ENCODE measurements at places on chromosomes 3 and 15.

DNA sequence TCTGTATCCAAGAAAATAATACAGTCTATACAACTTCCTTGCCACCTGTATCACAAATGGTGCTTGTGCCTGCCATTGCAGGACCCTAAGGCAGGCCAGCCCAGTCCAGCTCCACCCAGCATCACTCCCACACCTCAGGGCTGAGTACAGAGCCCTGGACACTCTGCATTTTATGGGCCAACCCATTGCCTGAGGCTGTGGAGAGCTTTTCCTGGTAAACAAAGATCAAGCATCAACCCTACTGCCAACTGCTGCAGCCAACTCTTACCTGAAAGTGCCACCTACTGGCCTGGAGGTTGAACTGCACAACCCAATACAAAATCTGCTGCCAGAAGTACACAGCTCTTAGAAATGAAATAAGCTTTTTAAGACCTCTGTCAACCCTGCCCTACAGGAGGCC lies 1082.2 kb downstream of the NAALADL2 start:
- DNase-seq, result no peak

- DNase-seq, result no peak
Observed at GRCh38 chr3:14740983-14741382, 66.0 kb downstream of the C3orf20 start.

- DNase-seq, result no peak
Observed at GRCh38 chr3:154900816-154901215, 179.3 kb upstream of the MME start.

GRCh38 chr3:8709801-8710507 lies 23.6 kb upstream of the CAV3 start:
- DNase-seq, result no peak

DNA sequence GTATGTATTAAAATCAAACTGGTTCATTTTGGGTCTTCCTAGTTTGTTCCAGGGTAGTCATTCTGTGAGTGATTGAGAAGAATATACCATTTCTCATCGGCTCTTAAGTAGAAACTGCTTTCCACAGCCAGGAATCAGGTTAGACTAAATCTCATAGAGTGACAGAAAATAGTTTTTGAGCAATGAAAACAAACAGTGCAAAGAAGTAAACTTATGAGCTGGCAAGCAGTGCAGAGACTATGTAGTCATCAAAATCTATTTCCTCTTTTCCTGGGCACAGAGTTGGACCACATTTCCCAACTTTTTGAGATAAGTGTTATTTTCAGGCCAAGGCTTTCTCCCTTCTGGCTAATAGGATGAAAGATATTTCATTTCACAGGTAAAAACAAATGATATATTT lies 66.5 kb downstream of the UBE3A start:
- DNase-seq, result no peak

- DNase-seq, result no peak
Observed at GRCh38 chr3:19485267-19485666, 337.0 kb downstream of the KCNH8 start.

GRCh38 chr3:187957582-187957981 lies 196.4 kb upstream of the LPP start:
- DNase-seq, result no peak

GRCh38 chr3:2995195-2995594 lies 115.0 kb downstream of the IL5RA start:
- DNase-seq, result no peak

DNA sequence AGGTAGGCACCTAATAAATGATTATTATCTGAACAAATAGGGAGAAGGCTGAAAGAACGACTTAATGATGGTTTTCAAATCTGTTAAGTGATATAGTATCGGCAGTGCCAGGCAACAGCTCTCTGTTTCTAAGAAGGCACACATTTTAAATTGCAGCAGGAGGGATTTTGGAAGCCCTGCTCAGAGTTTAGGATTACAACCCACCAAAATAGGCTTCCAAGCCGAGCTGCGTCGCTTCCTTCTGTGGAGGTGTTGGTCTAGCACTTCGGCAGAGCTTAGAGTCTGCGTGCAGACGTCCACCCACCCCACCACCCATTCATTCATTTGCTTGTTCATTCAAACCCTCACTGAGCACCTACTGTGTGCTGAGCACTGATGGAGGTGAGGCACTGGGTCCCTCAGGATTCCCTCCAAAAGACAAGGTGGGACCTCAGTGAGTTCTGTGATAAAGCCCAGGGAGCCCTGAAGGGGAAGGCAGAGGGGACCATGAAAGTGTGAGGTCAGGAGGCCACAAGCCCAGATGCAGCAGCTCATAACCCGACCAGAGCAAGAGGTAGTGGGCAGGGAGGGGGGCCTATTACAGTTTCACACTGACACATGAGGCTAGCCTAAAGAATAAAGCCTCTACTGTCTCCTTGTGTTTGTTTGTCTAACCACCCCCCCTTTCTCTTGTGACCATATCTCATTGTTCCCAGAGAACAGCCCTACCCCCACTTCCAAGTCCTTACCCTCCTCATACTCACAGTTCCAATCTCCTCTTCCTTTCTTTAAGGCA lies 8.9 kb downstream of the ADCY5 start:
- DNase-seq, result no peak

DNA sequence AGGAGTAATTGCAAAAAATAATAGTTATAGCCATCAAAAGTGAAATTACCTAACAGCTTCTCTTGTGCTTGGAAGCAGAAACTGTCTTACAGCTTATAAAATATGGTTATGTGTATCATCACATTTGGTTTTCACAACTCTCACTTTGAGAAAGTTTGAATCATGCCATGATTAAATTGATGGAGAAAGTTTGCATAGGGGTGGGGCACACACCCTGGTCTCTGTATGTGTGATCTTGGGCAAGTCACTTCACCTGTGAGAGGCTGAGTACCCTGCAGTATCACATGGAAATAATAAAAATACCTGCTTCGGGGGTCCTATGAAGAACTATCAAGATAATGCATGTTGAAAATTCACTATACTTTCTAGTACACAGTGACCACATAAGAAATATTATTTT lies 471.4 kb downstream of the RAP2B start:
- DNase-seq, result no peak

DNA sequence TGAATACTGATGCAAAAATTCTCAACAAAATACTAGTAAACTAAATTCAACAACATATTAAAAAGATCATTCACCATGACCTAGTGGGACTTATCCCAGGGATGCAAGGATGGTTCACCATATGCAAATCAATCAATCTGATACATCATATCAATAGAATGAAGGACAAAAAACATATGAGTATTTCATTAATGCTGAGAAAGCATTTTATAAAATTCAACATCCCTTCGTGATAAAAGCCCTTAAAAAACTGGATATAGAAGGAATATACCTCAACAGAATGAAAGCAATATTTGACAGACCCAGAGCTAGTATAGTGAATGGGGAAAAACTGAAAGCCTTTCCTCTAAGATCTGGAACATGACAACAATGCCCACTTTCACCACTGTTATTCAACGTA lies 43.0 kb upstream of the FBN1 start:
- no peak for DNase-seq

- DNase-seq, result no peak
Observed at GRCh38 chr15:69219690-69220089, 59.3 kb downstream of the GLCE start.

GRCh38 chr15:58357529-58358476 lies 74.0 kb upstream of the LIPC start:
- DNase-seq, result no peak

- DNase-seq, result no peak
Observed at GRCh38 chr3:11201251-11202019, 47.1 kb downstream of the HRH1 start.

DNA sequence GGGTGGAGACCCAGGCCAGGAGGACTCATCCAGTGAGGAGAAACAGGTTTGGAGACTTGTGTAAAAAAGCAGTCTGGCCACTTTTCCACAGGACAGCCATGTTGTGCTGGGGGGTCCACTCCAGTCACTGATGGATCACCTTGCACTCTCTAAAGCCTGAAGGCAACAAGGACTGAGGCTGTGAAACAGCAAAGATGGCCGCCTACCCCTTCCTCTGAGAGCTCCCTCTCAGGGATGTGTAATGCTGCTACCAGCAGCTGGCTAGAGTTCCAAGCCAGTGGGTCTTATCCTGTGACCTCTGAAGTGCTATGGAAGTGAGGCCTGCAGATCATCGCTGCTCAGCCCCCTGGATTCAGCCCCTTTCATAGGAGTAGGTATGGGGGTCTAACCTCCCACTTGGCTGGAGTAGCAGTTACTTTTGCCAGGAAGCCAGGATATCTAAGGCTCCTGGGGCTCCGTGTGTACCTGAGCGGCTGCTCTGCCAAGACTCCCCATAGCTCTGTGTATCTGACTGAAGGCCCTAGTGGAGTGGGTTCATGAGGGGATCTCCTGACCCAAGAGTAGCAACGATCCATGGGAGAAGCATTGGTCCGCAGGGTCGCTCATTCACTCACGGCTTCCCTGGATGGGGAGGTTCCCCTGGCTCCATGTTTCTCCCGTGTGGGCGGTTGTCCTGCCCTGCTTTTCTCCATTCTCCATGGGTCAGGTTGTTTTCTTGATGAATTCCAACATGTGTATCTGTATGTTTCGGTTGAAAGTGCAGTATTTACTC lies 69.9 kb upstream of the TNFSF10 start:
- DNase-seq, result no peak

DNA sequence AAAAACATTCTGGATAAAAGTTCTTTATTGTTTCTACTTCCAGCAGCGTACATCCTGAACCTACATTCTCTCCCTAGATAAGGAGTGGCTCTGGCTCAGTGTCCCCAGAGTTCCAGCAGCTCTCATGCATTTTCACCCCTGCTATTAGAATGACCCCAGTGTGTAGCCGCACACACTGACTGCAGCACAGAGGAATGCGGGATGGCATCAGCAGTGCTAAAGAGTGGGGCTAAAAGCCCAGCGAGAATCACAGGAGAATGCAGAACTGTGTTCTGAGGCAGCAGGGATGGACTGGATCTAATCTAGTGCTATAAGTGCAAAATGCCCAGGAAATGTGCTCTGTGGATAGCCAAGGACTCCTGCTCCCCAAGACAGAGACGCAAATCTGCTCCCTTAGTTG lies 66.4 kb upstream of the TJP1 start:
- DNase-seq, result no peak

DNA sequence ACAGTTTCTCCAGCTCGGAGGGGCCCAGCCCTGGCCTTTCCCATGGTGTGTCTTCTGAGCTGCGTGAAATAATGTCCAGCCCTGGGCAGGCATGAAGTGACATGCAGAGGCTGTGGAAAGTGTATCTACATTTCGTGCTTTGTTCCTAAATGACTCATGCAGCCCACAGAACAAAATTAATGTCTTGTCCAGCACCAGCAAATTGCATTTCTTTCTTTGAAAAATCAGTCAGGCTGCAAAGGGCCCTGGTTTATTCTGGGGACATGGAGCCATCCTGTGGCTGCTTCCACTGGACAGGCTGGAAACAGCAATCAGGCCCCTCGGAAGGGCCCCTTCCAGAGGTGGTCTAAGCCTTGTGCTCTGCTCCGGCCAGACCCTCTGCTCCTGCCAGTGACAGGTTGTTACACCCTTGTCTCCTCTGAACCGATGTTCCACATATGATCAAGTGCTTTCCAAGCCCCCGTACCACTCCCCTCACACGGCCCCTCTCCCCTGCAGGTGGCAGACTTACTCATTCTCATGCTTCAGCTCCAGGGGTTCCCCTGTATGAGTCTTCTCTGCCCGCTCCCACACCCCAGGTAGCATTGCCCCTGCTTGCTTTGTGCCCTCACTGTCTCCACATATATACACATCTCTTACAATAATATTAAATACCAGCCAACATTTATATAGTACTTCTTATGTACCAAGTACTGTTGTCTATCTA lies 33.7 kb downstream of the CRYGS start:
- DNase-seq, result no peak

- DNase-seq, result no peak
Observed at GRCh38 chr15:101398247-101398646, 91.3 kb downstream of the PCSK6 start.

- DNase-seq, result peak; percentile 16
Observed at GRCh38 chr3:191499307-191500080, 38.5 kb downstream of the PYDC2 start.

DNA sequence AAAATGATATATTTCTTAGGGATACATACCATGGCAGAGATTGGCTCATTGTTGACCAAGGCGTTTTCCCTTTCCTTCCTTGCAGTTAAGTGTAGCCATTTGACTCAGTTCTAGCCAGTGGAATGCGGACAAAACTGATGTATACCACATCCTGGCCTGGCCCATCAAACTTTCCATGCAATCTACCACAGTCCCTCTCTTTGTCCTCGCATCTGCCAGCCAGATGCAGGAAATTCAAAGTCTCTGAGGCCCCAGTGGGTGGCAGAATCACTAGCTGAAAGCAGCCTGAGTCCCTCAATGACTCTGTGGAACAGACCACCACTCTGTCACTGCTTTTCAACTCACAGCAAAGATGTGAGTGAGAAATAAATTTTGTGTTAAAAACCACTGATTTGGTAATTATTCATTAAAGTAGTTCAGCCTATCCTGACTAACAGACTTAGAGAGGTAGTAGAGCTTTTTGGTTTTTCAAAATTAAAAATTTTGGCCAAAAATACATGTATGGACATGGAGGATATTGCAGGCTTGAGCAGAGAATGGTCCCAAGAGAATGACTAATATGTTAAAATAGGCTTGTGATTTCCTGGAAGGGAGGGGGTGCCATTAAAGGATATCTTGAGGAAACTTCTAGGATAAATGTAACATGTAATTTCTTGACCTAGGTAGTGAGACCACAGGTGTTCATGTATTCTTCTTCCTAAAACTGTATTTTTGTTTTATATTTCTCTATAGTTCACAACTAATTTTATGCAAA lies 10.9 kb downstream of the LRRFIP2 start:
- DNase-seq, result no peak

DNA sequence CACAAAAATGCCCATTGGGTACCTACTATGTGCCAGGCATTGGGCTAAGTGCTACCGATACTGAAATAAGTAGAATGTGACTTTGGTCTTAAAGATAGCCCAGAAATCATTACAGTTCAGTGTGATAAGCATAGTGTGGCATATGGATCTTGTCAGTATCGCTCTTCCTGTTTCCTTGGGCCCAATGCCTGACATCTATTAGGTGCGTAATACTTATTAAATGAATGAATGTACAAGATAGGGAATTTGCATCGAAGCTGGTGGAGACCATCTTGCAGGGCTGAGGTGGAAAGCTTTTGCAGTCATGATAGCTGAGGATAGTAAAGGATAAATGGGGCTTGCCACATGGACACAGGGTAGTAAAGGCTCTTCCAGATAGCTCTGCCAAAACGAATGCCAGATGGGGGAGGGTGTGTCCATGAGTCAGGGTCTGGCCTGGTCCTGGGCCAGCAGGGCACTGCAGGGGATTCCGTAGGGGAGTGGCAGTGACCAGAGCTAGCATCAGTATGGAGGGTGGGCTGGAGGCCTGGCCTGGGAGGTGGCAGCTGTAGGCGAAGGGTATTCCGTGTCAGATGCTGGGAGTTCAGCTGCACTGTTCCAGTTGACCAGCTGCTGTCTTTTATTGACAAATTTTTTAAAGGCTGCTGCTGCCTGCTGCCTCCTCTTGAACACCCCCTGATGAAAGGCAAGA lies 23.5 kb downstream of the TSEN2 start:
- peak; percentile 18 for DNase-seq

GRCh38 chr15:51325167-51325566 lies 13.2 kb downstream of the CYP19A1 start:
- no peak for DNase-seq

DNA sequence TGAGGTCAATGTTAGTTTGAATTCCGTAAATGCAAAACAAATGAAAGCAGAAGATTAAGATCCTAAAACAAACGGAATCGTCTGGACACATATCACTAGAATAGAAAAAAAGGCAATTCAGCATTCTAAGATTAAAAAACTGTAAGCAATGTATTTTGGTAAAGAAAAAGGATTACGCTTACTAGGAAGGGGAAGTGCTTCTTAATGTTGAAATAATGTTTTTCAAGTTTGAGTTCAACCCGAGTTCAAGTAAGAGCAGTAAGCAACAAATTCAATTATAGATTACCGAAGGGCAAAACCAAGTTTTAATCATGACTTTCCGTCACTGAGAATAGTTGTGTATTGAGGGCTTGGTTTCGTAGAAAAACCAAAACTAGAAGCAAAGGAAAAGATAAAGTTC lies 637 bp downstream of the CIP2A start:
- no peak for DNase-seq

All from 8988T (cell line).